Activated CD4-positive, alpha-beta T cell treated with anti-CD3 and anti-CD28 coated beads, Interleukin-2, amount 50 U/mL, for 48 hours (primary cell): ENCODE measurements at places on chromosomes 12 and 14.

GRCh38 chr14:76782885-76783566 lies 21.8 kb downstream of the VASH1 start:
- DNase-seq: no peak

DNA sequence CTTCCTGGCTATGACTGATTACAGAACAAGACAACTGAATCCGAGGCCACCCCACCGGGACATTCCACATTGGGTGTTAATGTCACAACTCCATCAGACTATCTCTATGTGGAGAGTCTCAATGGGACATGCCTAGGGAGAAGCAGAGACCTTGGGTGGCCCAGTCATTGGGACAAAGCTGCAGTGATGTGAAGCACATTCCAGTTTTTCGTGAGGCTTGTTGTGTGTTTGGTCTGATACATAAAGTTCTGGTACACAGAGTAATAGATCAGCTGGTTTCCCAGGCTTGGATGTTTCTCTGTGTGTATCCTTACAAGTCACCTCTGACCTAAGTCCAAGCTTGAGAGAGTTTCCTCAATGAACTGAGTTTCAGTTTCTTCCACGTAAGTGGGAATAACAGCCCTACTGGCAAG lies 42.3 kb downstream of the CPM start:
- DNase-seq: no peak

DNA sequence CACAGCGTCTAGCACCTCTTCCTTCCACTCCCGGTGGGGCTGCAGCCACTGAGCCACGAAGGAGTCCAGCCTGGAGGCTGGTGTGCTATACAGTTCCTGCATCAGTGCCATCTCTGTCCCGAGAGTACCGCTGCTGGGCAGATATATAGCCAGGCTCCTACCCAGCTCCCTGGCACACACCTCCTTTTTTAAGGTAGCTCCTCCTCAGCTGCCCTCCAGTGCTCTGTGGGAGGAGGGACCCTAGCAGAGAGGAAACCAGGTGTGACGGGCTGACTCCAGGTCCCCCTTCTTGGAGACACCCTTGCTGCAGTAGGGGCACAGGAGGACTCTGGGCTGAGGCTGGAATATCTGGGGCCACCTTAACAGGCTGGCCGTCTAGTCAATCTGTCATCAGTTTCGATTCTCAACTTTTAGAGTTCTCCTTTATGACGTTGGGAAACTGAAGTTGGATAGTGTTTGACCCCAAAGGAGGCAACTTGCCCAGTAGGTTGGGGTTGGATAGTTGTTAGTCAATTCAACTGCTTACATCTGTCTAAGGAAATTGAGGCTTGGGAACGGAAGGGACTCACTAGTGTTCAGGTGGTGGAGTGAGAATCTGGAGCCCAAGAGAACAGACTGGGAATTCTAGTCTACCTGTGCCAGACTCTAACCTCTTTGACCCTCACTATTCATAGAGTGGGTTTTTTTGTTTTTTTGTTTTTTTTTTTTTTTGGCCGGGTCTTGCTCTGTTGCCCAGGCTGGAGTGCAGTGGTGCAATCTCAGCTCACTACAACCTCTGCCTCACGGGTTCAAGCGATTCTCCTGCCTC lies at the start of gene OASL:
TSS of gene OASL (minus strand) at position 386 of the 808 bp plus-strand sequence. CDS start at position 111, 275 bp downstream.
- peak; percentile 60 for DNase-seq

DNA sequence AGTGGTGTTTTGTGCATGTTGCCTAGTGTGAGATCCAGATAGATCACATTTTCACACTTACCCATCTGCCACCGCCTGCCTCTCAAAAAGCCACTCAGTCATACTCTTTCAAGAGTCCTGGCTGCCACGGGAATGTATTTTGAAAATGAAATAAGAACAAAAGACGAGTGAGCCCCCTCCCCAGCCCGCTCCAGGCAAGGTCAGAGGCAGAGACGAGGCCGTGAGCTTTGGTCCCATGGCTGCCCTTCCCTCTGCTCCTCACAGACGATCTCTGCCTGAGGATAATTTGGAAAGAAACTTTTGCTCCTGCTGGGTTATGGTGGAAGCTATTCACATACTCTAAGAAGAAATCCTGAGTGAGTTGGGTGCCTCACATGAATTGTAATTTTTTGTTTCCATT lies 924.3 kb downstream of the BCL11B start:
- DNase-seq: no peak

DNA sequence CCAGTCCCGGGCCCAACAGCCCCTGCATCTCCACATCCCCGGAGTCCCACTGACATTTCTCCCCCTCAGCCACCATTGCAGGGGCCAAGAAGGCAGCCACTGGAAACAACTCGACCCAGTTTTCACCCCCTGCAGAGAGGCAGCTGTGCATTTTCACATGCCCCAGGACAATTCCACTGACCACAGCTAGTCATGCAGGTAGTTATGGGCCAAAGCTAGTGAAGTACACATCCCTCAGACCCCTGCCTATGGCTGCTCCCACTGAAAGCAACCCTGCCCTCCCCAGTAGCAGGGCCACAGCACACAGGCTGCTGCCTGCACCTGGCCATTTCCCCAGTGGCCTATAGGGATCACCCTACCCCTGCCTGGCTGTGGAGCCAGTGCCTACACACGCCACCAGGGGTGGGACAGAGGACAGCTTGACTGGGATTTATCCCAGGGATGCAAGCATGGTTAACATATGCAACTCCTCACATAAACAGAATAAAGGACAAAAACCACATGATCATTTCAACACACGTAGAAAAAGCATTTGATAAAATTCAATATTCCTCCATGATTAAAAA lies 154.0 kb downstream of the NDUFA12 start:
- DNase-seq: no peak

GRCh38 chr14:90999299-90999698 lies 61.1 kb downstream of the RPS6KA5 start:
- DNase-seq: no peak

GRCh38 chr12:94286583-94287244 lies 138.3 kb downstream of the PLXNC1 start:
- no peak for DNase-seq

DNA sequence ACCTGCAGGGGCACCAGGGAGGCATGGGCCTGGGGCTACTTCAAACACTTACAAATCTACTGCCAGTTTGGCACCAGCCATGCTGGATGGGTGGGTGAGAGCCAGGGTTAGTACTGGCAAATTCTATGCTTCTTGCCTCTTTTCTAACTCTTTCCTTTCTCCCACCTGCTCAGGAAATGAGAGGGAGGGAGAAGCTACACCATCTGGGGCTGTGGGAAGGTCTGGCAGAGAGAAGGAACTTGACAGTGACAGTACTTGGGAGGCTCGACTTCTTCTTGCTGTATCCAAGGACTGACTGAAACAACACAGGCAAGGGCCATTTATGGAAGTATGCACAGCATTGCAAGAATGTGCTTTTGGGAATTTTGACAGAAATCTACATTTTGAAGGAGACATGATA lies 149.6 kb upstream of the DYRK2 start:
- DNase-seq: no peak

DNA sequence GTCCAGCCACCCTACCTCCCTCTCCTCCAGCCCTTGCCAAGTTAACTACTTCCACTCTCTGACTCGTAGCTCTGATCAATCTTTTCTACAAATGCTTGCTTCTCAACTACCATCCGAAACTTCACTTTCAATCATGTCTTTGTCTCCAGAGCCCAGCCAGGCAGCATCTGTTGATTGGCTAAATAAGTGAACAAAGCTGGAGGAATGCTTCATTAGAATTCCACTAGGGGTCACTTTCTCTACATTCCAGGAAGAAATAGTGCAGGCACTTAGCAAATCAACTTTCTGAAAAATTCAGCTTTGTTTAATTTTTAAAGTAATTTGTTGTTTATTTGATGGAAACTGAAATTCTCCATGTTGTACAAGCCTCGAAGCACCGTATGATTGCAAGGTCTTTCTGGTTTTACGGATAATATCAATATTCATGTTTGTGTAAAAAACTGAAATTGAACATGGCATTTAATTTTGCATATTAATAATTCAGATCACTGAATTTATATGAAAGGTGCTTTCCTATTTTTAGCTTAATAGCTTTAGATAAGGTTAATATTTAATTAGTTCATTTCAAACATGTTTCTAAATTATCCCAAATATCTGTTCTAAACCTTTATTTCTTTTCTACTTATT lies 32.4 kb upstream of the HELB start:
- DNase-seq: no peak

GRCh38 chr12:13941258-13942249 lies 39.8 kb downstream of the GRIN2B start:
- DNase-seq: peak; percentile 9

GRCh38 chr12:120988658-120989057 lies 10.3 kb downstream of the HNF1A start:
- no peak for DNase-seq

GRCh38 chr12:94689646-94690036 lies 39.3 kb upstream of the TMCC3 start:
- DNase-seq: no peak

DNA sequence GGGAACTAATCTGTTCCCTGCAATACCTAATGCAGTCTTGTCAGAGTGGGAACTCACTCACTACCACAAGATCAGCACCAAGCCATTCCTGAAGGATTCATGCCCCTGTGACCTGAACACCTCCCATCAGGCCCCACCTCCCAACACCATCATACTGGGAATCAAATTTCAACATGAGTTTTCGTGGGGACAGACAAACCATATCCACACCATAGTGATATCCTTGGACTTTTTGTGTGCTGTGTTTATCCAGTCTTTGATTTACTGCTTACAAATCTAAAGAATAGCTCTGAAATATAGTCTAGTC lies 243.5 kb downstream of the FBXL14 start:
- DNase-seq: no peak

DNA sequence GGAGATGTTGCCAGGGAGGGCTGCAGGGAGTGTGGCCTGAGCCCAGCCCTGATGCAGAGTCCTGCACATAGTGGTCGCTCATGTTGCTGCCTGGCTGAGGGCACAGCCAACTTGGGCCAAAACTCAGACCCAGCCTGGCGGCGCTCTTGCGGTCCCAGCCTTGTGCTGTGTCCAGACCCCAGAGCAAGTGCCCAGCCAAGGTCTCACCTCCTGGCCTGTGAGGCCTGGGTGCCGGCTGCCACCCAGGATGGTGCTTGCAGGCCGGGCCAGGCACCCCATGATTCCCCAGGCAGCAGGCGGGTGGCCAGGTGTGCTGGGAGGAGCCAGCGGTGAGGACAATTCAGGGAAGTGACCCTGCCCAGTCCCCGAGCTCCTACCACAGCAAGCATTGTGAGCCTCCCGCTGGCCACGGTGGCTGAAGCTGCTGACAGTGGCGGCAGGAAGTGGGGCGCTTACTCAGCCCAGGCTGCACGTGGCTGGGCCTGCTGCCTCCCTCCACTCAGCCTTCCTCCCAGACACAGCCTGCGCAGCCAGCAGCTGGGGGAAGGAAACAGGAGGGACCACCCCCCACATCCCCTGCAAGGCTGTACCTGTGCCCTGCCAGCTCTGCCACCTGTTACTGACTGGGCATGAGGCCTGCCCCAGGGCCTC lies 17.7 kb upstream of the PGF start:
- DNase-seq: peak; percentile 19

- no peak for DNase-seq
Observed at GRCh38 chr14:60670989-60671388, 21.7 kb upstream of the SIX1 start.

DNA sequence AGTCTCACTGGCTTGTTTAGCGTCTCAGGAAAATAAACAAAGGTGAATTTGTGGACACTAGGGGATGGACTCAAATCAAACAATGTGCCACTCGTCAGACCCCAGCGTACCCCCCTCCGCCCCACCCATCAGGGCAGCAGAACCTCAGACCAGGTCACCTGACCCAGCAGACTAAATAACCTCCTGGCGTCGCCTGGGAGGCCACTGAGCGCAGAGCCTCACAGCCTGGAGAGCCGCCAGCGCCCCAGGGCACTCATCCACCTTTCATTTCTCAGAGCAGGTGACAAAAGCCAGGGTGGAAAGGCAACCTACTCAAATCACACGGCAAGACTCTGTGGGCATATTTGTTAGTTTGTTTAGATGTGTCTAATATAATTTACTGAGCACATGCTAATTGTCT lies 100.9 kb downstream of the DICER1 start:
- DNase-seq: no peak

GRCh38 chr14:105088812-105089745 lies 23.8 kb upstream of the GPR132 start:
- no peak for DNase-seq

DNA sequence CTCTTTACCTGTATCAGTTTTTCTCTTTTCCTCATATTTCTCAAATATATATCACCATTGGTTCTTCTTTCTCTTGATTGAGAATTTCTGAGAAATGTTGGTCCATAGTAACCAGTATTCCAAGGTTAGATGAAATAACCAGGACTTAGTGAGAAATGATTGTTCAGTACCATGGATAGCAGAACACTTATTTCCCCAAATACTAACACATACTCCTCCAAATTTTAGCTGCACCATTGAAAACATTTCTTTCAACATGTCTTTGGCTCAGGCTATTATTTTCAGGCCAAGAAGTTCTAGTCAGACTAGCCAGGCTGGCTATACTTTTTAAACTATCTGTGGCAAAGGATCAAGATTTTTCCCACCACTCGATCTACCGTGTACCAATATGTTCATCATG lies 113.3 kb downstream of the PTPRO start:
- DNase-seq: no peak

- no peak for DNase-seq
Observed at GRCh38 chr14:63428486-63428885, 109.8 kb upstream of the GPHB5 start.

GRCh38 chr14:68621400-68622365 lies 171.2 kb downstream of the ZFP36L1 start:
- DNase-seq: no peak

DNA sequence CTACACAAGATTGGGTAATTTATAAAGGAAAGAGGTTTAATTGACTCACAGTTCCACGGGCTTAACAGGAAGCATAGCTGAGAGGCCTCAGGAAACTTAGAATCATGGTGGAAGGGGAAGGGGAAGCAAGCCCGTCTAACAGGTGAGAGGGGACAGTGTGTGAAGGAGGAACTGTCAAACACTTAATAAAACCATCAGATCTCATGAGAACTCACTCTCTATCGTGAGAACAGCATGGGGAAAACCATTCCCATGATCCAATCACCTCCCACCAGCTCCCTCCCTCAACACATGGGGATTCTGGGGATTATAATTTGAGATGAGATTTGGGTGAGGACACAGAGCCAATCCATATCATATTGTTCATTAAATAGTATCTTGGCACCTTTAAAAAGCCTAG lies 56.1 kb downstream of the EPS8 start:
- no peak for DNase-seq

- no peak for DNase-seq
Observed at GRCh38 chr12:69918287-69918686, 93.3 kb downstream of the MYRFL start.

GRCh38 chr12:22377731-22378496 lies 43.4 kb upstream of the ST8SIA1 start:
- DNase-seq: no peak

- no peak for DNase-seq
Observed at GRCh38 chr12:105454688-105455087, 124.2 kb downstream of the C12orf75 start.

- DNase-seq: no peak
Observed at GRCh38 chr14:92724516-92725340, 23.7 kb downstream of the LGMN start.

GRCh38 chr12:94561943-94562411 lies 88.4 kb downstream of the TMCC3 start:
- DNase-seq: no peak
